ENCODE measurements at places on chromosomes 6 and 20.
A peak's percentile ranks its signal among the peaks of the same experiment; 100 is the strongest.

DNA sequence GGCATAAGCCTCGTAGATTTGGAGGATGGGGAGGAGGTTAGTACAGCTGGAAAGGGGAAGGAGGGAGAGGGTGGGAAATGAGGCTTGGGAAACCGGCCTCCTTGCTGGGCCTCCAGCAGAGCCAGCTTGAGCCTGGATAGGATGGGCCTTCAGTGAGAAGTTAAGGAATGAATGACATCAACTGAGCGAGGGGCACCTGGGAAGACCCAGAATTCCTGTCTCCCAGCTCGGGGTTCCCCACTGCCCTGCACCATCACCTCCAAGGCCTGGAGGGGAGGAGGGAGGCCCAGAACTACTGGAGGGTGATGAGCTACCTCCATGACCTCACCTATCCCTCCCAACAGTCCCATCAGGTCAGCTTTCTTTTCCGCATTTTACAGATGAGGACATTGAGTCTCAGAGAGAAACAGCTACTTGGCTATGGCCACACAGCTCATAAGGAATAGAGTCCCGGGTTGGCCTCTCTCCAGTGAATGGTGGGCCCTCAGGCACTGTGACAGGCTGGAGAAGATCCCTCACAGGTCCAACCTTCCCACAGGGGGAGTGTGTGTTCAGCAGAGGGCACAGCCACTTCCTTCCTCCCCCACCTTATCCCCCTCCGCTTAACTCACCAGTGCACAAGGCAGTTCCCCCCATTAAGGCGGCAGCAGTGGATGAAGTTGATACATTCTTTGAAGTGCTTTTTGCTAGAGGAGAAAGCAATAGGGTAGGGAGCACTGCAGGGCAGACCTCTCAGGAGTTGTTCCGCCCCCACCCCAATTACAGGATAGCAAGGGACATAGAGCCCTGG, 6.8 kb downstream of the DUSP15 start:
- DNase-seq = no peak

DNA sequence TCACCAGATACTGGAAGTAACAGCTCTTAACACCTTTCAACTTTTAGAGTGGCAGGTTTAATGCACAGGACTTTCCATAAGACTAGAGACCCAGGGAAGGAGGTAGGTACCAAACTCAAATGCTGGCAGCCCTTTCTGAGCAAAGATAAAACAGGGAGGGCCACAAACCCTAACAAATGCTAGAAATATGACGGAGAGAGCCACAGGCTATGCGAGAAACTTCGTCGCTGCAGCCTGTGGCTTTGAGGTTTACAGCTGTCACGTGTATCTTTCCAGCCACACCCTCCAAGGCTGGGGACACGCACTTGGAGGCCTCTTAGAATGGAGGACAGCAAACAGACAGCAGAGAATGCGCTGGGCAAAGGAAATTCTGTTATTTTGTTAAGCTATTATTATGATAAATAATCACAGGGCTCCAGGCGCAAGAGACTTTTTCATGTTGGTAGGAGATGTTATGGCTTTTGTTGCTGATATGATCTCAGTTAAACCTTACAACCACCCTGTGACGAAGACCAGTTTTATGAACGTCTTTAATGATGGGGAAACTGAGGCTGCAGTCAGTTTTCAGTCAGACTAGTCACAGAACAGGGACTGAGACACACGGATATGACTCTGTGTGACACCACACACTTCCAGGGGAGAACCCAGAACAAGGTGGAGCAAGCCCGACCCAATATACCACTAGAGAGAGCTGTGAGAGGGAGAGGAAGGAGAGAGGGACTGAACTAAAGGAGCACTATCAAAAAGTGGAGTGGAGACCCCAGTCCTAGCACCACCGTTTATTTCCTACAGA, 2.0 kb downstream of the TRAM2 start:
- DNase-seq = no peak

- DNase-seq = no peak
Measured at GRCh38 chr6:96520171-96521115, 1.2 kb upstream of the UFL1 start.

GRCh38 chr6:42454428-42454791, 2.7 kb upstream of the TRERF1 start:
- DNase-seq = peak; percentile 20

DNA sequence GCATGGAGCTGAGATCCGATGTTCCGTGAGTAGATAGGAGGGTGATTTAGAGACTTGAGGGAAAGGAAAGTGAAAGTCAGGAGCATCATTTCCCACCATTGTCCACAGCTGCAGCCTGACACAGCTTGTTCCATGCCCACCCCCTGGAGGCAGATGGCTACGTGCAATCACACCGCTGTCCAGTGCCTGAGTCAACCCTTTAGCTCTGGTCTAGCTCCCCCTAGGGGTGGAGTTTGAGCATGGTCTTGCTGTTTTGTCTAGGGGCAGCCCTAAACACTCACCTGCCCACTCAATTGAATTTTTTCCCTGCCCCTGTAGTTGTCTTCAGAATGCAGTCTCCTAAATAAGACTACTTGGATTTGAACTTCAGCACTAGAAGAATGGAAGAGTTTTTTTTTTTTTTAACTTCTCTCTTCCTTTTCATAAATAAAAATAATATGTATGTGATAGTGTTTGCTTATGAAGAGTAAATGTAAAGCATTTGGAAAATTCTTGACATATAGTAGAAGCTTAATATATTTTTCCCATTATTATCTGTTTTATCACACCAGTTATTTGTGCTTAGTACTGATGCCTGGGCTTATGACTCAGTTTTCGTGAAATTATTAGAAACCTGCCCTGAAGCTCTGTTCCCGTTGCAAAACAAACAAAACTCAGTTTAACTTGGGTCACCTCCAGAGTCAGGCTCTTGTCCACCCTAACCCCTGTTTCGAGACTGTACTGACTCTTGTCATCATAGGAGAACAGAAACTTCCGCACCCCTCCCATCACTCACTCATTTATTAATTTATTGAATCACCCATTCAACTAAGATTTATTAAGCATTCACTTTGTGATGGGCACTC, 814.8 kb downstream of the MAFB start:
- peak; percentile 70 for DNase-seq

DNA sequence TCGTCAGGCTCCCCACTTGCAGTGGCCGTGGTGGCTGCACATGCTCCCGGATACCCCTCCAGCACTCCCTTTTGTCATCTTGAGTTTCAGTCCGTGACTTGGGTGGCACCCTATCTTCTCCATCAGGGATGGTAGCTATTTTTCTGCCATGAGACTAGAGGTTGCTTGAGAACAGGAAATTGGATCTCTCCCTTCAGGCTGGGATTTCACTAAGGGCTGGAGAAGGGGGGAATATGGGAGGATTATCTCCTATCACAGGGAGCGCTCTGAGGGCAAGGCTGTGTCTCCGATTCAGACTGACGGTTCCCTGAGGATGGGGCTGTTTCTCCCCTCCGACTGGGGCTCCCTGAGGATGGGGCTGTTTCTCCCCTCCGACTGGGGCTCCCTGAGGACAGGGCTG, 123.1 kb downstream of the MRPL14 start:
- no peak for DNase-seq

- no peak for DNase-seq
Measured at GRCh38 chr6:33160728-33161344, 31.4 kb downstream of the COL11A2 start.

GRCh38 chr6:54957698-54958097, 111.1 kb downstream of the FAM83B start:
- DNase-seq = no peak

- peak; percentile 2 for DNase-seq
Measured at GRCh38 chr20:24605937-24606455, 136.6 kb downstream of the SYNDIG1 start.

DNA sequence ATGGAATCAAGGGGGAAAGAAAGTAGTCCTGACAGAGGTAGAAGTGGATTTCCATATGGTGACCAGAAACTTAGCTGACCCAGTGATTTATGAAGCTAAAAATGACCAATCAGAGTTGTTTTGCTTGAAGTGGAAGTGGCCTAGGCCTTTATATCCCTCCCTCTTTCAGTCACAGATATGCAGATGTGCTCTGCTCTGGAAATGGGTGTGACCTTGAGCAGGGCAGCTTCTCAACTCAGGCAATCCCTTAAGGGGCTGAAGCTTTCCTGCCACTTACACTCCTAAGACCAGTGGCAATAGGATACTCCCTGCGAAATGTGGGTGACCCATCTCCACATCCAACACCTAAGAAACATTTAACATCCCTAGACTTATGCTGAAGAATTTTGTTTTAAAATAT, 256.6 kb downstream of the EYS start:
- no peak for DNase-seq

GRCh38 chr6:143399775-143400174, 50.7 kb downstream of the ADAT2 start:
- DNase-seq = no peak

DNA sequence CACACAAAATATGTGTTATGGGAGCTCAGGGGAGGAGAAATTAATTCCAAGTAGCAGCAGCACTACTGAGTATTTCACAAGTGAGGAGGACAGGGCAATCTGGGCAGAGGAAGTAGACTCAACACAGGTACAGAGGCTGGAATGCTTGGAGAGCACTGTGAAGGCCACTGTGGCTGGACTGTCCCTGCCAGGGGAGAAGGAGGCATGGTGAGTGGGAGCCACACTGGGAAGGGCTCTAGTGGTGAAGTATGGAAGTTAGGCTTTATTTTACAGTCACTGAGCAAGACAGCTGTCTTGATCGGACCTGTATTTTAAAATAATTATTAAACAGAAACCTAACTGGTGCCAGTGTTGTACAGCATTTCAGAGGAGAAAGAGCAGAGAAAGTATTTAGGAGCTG, 28.8 kb downstream of the FAM229B start:
- peak; percentile 46 for DNase-seq
